ENCODE measurements at places on chromosomes 12 and 14.

DNA sequence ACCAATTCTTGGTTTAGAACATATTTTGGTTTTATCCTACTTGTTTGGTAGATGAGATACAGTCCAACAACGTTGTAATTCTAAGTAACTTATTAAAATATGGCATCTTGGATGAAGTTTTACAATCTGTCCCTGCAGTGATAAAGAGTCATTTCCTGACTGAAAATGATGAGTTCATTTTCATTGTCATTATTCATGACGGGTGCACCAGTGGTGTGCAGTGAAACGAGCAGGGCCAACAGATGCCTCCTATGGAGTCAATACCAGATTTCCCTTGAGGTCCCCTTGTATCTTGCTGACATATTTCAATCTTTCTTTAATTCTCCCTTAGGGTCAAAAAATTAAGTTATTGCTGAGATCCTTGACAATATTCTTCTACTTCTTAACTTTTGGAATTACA is 438.5 kb downstream of the LRIG3 start:
- peak; percentile 18 for DNase-seq

DNA sequence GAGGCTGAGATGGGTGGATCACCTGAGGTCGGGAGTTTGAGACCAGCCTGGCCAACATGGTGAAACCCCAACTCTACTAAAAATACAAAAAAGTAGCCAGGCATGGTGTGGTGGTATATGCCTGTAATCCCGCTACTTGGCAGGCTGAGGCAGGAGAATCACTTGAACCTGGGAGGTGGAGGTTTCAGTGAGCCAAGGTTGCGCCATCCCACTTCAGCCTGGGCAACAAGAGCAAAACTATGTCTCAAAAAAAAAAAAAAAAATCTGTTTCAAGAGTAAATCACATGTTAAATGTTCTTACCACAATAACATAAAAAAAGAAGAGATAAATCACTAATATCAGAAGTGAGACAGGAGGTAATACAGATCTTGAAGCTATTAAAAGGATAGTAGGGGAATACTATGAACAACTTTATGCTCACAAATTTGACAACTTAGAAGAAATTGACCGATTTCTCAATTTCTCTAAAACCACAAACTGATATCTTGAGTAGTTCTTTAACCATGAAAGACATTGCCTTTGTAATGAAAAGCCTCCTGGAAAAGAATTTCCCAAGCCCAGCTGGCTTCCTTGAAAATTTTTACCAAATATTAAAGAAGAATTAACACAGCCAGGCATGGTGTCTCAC is 37.7 kb downstream of the TAOK3 start:
- DNase-seq = peak; percentile 56

- no peak for DNase-seq
Measured at GRCh38 chr14:101476258-101476915, 84.9 kb upstream of the DIO3 start.

DNA sequence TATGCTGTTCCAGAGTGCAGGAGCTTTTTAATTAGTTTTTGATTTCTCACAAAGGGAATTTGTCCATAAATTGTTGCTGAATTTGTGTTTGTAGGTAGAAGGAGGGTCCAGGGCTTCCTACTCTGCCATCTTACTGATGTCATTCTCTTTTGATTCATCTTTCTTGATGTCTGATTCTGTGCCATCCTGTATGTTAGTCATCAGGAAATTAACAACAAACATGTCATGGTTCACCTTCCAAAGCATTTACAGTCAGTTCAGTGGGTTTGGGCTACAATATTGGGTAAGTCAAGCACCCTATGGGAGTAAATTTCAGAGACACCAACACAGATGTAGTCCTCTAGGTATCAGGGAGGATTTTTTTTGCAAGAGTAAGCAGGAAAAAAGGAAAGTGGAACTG is 135.2 kb upstream of the SLC38A2 start:
- DNase-seq = no peak

DNA sequence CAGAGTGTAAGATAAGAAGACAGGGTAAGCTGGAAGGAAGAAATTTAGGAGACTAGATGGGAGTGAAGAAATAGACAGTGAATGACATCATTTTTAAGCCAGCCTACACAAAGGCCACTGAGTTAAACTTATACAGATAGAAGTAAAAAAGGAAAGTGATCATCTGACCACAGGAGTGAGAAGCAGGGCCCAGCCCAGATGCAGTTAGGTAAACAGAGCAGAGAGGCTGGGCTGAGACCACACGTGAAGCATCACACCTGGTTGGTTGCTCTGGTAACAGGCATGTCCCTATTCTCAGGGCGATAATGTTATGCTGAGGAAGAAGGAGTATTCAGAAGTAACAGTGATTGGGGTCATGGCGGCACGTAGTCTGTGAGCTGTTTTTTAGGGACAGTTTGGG is 1079.4 kb downstream of the AACS start:
- no peak for DNase-seq

GRCh38 chr12:118377021-118377883 is 897 bp downstream of the SUDS3 start:
- DNase-seq = peak; percentile 32

GRCh38 chr12:56346675-56347074 is 8.0 kb downstream of the IL23A start:
- DNase-seq = no peak

DNA sequence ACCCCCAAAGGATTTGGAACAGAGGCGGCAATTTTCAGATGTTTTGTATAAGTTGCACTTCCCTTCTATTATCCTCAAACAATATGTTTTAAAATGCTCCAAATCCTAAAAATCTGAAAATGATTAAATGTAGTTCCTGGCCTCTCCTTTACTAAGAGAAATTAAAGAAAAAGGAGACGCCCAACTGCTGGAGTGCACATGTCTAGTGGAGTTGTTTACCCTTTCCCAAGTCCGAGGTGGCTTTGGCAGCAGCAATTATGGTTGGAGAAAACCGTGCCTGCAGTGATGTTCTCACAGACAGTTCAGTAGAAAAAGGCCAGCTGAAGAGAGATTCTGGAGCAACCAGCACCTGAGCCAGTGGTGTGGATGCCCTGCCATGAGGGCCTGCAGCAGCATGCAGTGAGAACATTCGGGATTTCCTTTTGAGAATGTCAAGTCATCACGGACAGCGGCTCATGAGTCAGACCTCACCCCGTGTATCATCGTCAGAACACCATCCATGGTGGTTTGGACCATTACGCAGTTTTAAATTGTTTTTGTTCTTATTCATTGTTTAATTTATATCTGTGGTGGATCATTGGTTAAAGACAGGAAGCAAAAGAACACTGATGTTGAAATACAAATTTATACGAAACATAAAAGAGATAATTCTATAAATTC is 179.0 kb upstream of the KRR1 start:
- no peak for DNase-seq

GRCh38 chr12:106308611-106309010 is 6.1 kb downstream of the TCP11L2 start:
- no peak for DNase-seq

DNA sequence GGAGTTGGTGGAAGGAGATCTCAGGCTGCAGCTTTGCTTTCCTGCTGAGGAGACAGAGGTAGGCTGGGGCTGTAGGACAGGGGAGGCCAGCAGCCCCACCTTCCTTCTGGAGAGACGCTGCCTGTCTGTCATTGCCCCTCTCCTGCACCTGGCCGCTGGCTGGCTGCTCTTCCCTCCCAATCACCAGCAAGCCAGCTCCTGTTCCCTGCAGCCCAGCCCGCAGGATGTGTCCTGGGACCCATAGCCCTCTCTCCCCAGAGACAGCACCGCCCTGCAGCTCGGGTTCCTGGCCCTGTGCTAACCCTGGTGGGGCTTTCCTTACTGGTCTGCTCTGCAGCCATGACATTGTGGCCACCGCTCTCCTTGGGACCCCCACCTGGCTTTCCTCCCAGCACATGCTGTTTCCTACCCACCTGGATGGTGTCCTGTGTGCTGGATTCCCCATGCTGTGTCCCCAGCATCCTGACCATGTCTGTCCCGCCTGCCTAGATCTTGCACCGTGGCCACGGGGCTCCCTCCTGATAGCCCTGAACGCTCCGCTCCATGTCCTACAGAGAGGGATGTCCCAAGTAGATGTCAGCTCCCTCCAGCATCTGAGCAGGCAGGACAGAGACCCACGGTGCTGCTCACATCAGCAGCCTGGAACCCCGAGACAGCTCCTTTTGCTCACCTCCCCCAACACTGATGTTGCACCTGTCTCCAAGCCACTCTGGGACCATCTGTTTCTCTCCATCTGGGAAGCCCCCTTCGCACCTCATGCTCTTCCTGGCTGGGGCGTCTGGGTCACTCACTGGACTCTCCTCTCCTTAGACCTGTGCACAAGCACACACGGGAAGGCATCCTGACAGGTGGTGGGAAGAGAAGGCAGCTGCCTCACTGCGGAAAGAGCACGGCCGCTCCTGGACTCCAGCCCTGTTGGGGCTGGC is 1.1 kb upstream of the MTA1 start:
- DNase-seq = no peak

GRCh38 chr12:112307317-112308011 is 74.8 kb downstream of the HECTD4 start:
- no peak for DNase-seq

GRCh38 chr14:24659916-24660570 is 26.1 kb upstream of the GZMB start:
- DNase-seq = peak; percentile 82

GRCh38 chr14:63672417-63673180 is 30.9 kb upstream of the WDR89 start:
- no peak for DNase-seq

Measured in hematopoietic multipotent progenitor cell treated with erythropoietin and hydrocortisone succinate and interleukin-3 and kit ligand, for 4 days (in vitro differentiated cells).